T-helper 17 cell (primary cell): ENCODE measurements at places on chromosomes 13 and 19. TPM values are rescaled to one million over a fixed set of nuclear protein-coding genes. Genes with fewer than 3 reads are reported as not detected.

The SLC17A7 gene
- not detected for total RNA-seq

The TINCR gene
- 2.0 TPM for total RNA-seq

The MEX3D gene
- 3.3 TPM for total RNA-seq

The LGALS7B gene
- not detected for total RNA-seq

The ACP5 gene
- total RNA-seq, result 18.2 TPM

The TIMM50 gene
- total RNA-seq, result 44.9 TPM

The HTR2A gene
- total RNA-seq, result not detected

The SERPINE3 gene
- not detected for total RNA-seq

The LYPD3 gene
- 7.4 TPM for total RNA-seq

The NLRP7 gene
- not detected for total RNA-seq

The SIGLEC5 gene
- total RNA-seq, result 0.37 TPM

The RNF113B gene
- total RNA-seq, result not detected

The CNMD gene
- not detected for total RNA-seq
